ENCODE measurements at places on chromosomes 7 and 10.
A peak's percentile ranks its signal among the peaks of the same experiment; 100 is the strongest.

- DNase-seq = no peak
Observed at GRCh38 chr10:112235920-112236319, 47.3 kb upstream of the TECTB start.

DNA sequence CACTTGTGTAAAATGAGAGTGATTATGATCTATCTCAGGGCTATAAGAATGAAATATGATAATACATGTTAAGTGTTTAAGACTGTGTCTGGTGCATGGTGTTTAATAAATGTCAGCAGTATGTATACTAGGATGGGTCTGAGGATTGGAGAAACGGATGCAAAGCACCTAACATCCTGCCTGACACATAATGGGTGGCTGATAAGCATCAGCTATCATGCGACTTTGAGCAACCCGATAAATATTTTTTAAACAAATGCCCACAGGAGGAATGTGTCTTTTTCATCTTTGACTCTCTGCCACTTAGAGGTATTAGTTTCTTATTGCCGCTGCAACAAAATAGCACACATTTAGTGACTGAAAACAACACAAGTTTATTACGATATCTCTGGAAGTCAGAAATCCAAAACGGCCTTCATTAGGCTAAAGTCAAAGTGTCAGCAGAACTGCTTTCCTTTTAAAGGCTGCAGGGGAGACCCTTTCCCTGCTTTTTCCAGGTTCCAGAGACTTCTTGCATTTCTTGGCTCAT lies 93.2 kb upstream of the ARHGAP21 start:
- DNase-seq = no peak

DNA sequence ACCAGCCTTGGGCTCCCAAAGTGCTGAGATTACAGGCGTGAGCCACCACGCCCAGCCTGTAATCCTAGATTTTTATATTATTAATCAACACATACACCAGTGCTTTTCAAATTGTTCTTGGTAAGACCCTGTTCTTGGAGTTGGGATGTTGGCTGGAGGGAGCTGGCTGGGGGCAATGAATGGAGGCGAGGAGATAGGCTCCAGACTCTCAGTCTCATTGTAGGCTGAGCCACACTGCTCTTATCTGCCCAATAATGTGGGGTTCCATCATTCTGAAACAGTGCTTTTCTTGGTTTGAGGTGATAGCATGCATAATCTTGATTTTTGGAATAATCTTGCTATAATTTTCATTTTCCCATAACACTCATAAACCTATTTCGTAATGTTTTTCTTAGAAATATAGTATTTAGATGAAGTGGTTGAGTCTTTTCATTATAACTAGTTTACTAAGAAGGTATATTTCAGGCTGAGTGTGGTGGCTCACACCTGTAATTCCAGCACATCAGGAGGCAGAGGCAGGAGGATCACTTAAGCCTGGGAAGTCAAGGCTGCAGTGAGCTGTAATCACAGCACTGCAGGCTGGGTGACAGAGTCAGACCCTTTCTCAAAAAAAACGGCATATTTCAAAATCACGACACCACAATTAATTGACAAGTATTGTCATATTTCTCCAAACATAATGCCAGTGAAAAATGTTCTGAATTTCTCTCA lies 65.1 kb upstream of the LYZL2 start:
- no peak for DNase-seq

DNA sequence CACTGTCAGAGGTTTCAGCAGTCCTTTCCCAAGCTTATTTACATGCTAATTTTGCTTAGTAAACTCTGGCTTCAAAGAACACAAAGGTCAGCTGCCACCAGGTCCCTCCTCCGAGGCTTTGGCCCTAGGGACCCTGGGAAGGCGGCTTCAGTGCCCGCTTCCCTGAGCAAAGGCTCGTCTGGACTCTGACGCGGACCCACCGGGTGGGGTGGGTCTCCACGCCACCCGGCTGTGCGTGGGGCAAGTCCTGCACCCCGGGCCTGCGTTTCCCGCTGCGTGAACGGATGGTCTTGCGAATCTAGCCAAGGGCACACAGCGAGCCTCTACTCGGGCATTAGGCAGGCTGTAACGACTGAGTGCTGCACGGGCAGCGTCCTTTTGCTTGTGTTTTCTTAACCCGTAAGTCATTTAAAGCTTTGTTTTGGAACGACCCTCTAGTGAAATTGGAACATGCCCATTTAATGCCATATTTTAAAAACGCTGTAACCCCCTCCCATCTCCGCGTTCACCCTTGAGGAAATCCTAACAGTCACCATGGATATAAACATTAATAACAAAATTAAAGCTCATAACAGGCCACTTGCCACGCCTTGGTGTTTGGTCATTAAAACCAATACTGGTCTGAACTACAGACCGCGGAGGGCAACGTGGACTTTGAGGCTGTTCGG lies 828 bp downstream of the BNIP3 start:
- peak; percentile 26 for DNase-seq

GRCh38 chr7:27634671-27635493 lies 27.8 kb downstream of the HIBADH start:
- DNase-seq = no peak

- DNase-seq = no peak
Observed at GRCh38 chr7:20896996-20897395, 110.3 kb upstream of the SP8 start.

GRCh38 chr10:125797424-125797823 lies 21.8 kb upstream of the MMP21 start:
- DNase-seq = no peak

DNA sequence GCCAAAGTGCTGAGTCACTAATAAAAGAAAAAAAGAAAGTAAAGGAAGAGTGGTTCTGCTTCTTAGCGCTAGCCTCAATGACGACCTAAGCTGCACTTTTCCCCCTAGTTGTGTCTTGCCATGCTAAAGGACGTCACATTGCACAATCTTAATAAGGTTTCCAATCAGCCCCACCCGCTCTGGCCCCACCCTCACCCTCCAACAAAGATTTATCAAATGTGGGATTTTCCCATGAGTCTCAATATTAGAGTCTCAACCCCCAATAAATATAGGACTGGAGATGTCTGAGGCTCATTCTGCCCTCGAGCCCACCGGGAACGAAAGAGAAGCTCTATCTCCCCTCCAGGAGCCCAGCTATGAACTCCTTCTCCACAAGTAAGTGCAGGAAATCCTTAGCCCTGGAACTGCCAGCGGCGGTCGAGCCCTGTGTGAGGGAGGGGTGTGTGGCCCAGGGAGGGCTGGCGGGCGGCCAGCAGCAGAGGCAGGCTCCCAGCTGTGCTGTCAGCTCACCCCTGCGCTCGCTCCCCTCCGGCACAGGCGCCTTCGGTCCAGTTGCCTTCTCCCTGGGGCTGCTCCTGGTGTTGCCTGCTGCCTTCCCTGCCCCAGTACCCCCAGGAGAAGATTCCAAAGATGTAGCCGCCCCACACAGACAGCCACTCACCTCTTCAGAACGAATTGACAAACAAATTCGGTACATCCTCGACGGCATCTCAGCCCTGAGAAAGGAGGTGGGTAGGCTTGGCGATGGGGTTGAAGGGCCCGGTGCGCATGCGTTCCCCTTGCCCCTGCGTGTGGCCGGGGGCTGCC lies at the start of gene IL6:
TSS of gene IL6 (plus strand) at position 294 of the 807 bp plus-strand sequence. CDS start at position 357, 63 bp downstream.
- DNase-seq = peak; percentile 30

GRCh38 chr10:3178042-3178441 lies 5.5 kb upstream of the PITRM1 start:
- DNase-seq = no peak

- no peak for DNase-seq
Observed at GRCh38 chr7:42283553-42283952, 46.5 kb upstream of the GLI3 start.

DNA sequence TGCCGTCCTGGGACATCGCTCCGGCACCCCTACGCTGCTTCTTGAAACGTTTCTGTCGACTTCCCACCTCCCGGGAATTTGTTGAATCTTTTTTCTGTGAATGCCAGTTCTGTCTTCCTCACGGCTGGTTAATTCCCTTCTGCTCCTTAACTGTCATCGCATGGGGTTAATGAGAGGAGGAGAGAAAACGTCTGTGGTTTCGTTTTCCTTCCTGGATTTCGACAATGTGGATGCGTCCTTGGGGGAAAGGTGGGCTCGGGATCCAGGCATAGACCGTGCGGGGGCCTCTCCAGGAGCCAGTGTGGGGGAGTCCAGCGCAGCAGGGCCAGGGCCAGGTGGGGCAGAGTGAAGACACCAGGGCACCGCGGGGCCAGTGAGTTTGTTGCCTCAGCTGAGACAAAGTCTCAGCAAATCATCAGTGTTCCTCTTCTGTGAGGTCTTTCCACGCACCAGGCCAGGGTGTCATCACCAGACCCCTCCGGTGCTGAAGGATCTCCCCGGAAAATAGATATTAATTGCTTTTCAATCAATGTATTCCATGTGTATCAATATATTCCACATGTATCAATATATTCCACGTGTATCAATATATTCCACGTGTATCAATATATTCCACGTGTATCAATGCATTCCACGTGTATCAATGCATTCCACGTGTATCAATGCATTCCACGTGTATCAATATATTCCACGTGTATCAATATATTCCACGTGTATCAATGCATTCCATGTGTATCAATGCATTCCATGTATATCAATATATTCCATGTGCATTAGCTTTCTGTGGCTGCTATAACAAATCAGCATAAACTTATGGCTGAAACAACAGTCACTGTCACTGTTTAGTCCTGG lies 33.7 kb upstream of the CFAP46 start:
- no peak for DNase-seq

DNA sequence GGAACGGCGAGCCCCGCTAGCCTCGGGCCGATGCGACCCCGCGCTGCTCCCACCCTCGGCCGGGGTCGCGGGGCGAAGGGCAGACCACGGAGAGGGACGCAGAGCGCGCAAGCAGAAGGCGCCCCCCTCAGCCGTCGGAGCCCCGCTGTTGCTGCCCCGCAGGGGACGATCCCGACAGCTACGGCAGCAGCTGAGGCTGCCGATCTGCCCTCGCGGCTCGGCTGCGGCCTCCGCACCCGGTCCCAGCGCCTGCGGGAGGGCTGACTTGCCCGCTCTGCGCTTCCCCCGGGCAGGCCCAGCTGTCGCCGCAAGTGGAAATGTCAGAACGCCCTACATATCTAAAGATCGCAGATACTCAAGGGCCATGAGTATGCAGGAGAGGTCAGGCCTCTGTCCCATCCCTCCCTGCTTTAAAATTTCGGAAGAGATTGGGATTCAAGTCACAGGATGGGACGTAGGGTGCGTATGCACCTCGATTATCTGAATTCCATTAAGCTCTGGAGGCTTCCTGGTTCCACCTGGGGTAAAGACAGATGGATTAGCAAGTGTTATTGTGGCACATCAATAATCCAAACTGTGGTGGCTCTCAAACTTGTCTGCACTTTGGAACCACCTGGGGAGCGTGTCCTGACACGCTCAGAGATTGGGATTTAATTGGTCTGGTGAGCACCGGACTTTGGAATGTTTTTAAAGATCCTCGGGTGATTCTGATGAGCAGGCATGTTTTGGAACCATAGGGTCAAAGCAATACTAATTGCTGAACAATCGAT lies at the start of gene CRPPA:
TSS of gene CRPPA (minus strand) at position 206 of the 770 bp plus-strand sequence. CDS start 216 bp downstream, outside the sequence.
- peak; percentile 23 for DNase-seq

All from stimulated activated CD4-positive, alpha-beta T cell treated with anti-CD3 and anti-CD28 coated beads, Interleukin-2, amount 100 ng/mL, for 24 hours (primary cell).